ENCODE measurements at places on chromosomes 5 and 9.

- no peak for DNase-seq
Observed at GRCh38 chr5:170104299-170104698, 1.4 kb upstream of the FOXI1 start.

DNA sequence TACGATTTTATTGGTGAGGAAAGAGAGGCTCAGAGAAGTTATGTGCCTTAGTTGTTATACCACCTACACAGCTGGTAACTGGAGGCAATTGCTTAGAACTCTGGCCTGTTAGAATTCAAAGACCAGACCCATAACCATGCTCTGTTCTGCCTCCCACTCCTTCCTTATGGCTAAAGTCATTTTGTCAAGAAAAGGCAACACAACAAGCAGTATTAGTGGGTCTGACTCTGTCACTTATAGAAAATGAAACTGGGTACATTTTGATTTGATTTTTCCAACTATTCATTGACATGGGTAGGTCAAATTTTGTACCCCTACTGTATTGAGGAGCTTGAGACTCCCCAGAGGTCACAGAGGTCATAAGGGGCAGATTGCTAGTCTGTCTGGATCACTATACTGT lies 44.5 kb upstream of the NR3C1 start:
- DNase-seq = no peak

GRCh38 chr9:111969061-111969460 lies 72.4 kb downstream of the UGCG start:
- no peak for DNase-seq

- no peak for DNase-seq
Observed at GRCh38 chr9:3810231-3810630, 284.4 kb upstream of the RFX3 start.

DNA sequence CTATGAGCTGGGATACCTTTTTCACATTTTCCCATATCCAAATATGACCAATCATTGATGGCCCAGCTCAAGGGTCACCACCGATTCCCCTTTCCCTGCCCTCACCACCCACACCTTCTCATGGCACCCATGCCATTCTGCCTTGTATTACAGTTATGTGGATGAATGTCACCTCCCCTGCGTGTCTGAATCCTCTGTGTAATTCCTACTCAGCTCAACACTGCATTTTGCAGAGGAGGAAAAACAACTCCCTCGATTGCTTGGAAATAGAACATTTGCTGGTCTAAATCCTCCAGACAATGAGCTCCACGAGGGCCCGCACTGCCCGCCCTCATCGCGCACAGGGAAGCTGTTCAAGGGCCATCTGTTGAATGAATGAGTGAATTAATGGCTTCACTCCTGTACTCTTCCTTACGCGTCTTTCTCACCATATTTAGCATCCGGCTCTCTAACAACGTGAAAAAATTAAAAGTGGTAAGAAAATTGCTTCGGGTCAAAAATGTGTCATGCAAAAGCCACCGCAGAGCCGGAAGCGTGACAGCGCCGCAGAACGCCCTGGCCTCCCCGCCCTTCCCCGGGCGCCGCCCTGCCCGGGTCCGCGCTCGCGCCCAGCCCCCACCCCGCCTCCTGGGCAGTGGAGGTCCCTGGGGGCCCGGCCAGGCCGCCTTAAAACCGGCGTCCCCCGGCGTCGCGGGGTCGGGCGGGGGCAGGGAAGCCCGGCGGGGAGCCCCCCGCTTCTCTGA lies 704 bp downstream of the SUSD1 start:
- peak; percentile 80 for DNase-seq

GRCh38 chr9:28951945-28952344 lies 1378.7 kb upstream of the C9orf72 start:
- DNase-seq = no peak

- DNase-seq = no peak
Observed at GRCh38 chr5:102792705-102793104, 37.6 kb downstream of the PAM start.

DNA sequence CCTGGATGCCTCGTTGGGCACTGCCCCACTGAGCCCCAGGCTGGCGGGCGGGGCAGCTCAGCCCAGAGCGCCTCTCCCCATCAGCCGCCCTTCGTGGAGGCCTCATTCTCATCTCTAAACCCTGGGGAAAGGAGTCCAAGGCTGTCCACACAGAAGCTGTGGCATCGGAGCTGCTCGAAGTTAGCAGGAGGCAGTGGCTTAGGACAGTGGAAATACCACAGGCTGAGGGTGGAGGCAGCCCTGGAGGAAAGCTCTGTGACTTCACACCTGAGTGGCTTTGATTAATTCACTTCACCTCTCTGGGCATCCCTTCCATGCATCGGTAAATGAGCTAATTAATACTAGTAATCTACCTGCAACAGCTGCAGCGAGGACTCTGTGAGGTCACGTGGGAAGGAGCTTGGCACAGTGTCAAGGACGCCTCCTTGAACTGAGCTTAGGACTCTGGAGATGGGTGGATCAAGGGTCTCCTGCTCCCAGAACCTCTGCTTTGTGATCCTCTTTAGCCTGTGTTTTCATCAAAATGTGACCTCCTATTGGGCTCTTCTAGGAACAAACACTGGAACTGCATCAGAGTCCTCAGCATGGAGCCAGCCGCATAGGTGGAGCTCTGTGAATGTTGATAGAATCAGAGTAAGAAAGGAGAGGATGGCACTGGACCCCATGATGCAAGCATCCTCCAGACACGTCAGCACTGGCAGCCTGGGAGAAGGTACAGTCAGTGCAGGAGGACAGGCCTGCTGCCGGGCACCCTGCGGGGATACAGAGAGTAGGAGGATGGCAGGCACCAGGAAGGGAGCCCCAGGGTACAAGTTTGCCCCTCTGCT lies 842 bp upstream of the ANGPTL2 start:
- no peak for DNase-seq

DNA sequence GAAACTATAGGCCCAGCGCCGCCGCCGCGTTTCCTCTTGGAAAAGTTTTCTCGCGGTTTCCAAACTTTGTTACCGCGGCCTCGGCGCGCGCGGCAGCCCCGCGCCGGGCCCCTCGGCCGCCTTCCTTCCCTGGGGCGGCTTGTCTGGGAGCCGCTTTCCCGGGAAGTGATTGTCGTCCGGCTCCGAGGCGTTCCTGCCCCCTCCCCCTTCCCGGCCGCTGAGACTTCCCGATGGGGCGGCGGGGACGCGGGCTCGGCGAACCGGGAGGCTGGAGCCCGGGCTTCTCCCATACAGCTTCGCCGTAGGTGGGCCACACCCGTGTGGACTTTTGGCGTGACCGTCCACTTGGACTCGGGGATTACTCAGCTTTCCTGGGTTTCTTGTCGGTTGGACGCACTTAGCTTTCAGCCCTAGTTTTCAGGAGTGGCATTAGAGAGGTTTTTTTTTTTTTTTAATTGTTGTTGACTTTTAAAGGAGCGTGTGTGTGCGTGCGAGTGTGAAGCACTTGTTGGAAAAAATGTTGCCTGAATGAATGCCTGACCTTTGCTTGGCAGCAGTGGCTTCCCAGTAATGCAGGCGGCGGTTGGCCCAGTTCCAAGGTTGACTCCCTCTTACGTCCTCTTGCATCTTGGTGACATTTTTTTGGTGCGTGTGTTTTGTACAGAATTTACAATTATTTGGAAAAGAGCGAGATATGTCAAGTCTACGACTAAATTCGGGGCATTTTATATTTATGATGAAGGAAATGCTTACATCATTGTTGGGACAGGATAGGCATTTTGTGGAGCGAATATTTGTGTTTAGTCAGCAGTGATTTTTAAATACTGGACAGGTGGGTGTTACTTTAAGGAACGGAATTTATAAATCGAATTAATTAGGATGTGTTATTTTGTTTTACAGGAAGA lies 821 bp downstream of the CTNNA1 start:
- no peak for DNase-seq

GRCh38 chr5:21709770-21710169 lies 1143.4 kb downstream of the CDH12 start:
- peak; percentile 2 for DNase-seq

- no peak for DNase-seq
Observed at GRCh38 chr9:70427161-70427945, 12.9 kb upstream of the KLF9 start.

DNA sequence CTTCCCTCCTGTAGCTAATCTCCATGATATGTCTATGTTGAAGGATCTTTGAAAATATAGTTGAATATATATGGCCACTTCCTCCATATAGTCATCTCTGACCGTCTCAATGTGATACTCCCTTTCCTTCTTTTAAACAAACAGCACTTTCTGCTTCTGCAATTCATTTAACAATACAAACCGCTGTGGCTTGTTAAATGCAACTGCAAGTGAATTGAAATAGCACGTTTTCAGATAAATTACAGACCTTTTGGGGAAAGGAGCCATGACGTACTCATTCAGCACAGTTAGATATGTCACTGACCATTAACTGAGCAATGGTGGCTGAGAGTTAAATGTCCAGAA lies 82.5 kb downstream of the FBXO38 start:
- no peak for DNase-seq

- no peak for DNase-seq
Observed at GRCh38 chr9:113641100-113641885, 177.8 kb downstream of the RGS3 start.

DNA sequence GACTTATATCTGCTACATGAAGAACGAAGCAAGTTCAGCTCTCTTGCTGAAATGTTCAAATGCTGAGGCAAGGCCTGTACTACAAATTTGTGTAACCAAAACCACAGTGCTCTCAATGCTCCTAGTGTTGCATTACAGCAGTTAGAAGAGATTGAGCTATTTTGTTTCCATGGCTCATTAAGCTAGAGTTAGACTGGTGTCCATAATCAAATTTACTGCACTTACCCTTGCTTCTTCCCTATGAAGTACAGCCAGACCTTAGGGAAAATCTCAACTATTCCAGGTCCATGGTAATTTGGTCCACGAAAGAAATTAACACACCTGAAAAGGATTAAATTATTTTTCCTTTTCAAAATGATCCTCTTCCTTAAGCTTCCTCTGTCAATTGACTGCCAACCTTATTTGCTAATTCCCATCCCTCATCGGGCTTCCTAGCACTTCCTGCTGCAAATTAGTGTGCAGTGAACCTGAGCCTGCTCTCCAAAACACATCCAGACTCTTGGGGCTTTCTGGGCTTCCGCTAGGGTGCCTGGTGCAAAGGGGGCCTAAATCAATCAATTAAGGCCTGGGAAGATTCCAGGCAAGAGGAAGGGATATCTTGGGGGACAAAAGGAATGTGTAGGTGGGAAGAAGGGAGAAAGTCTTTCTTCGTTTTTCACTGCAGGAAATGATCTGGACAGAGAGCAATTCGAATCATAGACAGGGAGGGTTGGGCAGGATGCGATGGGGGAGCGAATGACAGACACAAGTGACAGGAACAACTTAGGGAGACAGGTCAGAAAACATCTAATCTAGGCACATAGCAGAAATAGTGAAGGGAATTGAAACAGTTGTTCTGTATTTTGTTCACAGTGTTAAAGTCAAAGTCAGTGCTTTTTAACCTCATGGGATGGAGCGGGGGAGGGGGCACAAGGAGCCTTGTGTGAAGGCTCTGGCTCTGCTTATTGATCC lies 542.4 kb downstream of the RAB3C start:
- DNase-seq = peak; percentile 71

DNA sequence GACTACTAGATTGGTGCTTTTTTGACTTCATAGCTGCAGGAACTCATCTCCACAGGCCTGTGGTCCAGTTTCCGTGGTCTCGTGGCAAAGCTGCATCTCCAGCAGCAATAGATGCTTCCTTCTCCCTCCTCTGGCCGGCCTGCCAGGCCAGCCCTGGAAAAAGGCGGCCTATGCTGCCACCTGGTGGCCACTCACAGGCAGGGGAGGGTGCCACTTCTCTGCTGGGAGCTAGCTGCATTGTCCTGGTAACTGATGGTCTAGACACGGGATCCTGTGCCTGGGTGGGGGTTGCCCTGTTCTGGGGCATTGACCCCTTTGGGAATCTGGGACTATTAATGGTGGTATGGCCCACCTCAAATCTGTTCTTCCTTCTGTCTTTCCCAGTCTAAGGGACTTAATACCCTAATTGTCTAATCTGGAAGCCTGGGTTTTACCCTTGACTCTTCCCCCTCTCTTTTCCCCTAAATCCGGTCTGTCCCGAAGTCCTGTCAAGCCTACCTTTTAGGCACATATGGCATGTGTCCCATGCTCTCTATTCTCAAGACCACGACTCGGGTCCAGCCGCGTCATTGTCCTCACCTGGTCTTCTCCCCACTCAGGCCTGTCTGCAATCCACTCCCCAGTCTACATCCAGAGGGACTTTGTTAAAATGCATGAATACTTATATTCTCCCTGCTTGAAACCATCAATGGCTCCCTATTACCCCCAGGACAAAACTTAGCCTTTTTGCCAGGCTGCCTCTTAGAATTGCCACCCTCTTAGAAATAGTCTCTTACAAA lies 20.1 kb upstream of the PTGS1 start:
- DNase-seq = peak; percentile 77

DNA sequence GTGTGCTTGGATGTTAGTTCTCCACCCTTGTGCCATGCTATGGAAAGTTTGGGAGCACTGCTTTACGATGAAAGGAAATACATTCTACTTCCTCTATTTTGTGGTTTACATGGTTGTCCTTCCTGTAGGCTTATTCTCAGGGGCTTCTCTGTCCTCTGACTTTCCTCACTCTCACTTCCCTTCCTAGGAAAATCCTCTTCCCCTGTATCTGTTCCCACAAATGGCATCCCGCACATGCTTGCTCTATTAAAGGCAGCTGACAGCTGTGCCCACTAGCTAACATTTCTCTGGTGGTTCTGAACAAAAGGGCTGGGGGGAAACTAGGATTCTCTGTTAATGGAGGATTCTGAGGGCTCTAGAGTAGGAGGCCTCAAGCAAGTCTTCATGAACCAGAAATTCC lies 52.4 kb downstream of the FAM170A start:
- no peak for DNase-seq
